ENCODE measurements at places on chromosomes 1 and 21.

GRCh38 chr1:215844266-215844665, 277.2 kb downstream of the KCTD3 start:
- no peak for DNase-seq

GRCh38 chr1:47435506-47436303, 2.1 kb upstream of the FOXD2 start:
- DNase-seq = no peak

DNA sequence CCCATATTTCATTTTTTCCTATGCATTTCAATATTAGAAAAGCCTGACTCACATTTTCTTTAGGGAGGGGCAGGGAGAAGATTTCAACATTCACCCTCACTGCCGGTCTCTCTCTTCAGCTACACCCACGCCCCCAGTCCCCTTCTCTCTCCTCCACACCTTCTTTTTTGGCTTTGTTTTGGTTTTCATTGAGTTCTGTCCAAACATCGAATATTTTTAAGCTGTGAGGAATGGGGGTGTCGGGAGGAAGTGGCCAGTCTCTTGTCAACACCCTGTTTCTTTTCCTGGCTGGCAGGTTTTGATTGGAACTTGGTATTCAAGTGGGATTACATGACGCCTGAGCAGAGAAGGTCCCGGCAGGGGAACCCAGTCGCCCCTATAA, 177.3 kb downstream of the PGBD5 start:
- no peak for DNase-seq

DNA sequence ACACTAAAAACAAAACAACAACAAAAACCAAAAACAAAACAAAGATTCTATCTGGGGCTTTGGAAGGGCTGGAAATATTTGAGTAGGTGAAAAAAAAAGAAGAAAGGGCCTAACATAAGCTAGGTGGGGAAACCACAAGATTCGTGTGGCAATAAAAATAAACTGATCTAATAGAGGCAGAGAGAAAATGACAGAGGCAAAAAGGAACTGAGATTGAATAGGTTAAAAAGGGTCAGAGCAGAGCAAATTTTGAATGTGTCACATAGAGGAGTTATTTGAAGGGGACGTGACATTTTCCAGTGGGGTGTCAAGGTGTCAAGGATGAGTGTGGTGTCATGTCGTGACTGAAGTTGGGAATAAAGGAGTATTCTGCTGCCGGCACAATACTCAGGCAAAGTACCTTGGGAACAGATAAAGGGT, 65.2 kb upstream of the RALGPS2 start:
- DNase-seq = no peak

GRCh38 chr1:24578846-24579245, 23.0 kb downstream of the NCMAP start:
- no peak for DNase-seq

DNA sequence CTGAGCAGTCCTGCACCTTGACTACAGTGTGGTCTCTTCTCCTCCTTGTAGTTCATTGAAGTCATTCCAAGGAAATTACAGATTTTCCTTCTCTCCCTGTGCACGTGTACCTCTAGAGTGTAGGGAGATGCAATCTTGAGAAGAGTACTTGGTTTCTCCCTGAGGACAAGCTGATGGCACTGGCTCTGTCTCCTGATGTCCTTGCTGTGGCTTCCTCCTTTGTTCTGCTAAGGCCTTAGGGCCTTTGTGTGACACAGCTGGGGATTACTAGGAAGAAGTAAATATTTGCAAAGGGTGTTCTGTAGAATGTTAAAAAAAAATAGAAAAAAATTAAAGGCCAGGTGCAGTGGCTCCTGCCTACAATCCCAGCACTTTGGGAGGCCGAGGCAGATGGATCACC, 66.2 kb upstream of the APOBEC4 start:
- DNase-seq = no peak

GRCh38 chr1:3052501-3052900, 16.5 kb upstream of the PRDM16 start:
- DNase-seq = no peak

DNA sequence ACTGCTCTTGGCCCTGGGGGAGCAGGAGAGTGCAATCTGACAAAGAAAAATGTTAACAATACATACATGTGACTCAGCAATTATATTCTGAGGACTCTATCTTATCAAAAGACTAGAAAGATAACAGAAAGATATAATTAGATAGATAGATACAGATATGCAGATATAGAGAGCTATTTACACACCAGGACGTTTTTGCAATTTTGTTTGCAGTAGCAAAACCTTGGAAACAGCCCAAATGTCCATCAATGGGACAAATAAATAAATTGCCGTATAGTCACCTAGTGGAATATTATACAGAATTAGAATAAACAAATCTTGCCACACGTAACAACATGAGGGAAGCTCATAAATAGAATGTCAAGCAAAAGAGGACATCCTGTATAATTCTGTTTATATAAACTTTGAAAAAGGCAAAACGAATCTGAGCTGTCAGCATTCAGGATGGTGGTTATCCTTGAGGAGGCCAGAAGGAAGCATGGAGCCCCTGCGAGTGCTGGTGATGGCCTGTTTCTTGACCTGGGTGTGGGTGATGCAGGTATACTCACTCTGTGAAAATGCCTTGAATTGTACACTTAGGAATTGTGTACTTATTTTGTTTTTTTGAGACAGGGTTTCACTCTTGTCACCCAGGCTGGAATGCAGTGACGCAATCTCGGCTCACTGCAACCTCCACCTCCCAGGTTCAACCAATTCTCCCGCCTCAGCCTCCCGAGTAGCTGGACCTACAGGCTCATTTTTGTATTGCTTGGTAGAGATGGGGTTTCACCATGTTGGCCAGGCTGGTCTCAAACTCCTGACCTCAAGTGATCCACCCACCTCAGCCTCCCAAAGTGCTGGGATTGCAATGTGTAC, 12.8 kb upstream of the TRIM63 start:
- DNase-seq = no peak

DNA sequence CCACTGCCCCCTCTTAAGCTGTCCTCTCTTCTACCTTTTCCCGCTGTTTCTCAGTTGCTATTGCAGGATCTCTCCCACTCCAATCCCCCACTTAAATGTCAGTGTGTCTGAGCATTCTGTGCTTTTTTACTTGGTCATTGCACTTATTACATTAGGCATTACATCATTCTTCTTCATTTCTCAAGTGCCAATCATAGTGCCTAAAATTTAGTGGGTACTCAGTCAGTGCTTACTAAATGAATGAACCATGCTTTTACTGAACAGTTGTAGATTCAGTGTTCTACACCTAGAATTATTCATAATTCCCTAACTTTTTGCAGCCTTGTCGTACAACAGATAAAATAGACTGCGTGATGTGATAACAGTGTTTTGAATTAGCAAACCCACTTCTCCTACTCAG, 19.4 kb downstream of the ARMH1 start:
- DNase-seq = no peak

DNA sequence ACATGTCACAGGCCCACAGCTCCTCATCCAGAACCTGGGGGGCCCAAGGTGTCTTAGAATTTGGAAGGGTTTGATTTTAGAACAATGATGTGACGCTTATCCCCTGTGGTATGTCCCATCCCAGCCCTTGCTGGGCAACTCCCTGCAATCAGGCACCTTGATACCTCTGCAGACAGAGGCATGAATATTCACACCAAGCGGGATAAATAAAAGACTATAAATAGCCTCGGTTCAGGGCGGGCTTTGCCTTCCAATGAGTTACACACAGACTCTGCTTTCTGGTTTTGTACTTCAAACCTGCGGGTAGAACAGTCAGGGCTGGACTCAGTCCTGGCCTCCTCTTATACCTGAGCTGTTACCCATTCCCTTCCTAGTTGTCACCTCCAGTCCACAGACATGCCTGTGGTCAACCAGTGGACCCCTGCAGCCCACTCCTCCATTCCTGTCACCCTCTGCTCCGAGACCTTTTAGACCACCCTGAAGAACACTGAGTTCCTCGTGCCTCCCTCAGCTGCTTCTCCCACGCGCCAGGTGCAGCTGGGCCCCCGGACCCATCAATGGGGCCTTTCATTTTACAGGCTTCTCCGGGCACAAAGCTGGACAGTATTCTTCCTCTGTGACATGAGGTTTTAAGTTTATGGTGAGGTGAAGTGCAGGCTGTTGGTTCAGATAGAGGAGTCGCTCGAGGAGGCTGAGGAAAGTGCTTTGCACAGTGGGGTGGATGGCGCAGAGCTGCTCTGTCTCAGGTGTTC, 120.1 kb upstream of the TNR start:
- DNase-seq = no peak

DNA sequence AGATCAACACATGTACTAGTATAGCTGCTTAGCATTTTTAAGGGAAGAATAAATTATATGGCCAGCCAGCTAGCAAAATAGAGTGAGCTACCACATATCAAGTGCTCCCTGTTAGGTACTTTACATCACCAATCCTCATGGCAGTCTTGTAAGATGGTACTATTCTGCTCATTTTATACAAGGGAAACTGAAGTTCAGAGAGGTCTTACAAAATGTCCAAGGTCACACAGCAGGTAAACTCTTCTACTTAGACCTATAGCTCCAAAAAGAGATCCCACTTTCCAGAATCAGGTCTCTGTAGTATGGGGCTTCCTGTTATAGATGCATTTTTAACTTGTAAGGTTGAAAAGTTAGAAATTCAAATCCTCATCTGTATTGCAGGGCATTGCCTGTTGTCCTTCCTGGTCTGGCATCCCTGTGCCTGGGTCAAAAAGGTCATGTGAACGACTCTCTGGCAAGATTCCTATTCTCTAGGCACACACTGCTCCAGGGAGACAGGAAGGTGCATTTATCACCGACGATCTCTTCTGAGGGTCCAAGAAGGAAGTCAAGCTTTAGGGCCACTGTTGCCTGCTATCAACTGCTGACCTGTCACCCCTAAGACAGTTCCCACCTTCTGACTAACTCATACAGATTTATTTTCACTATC, 41.1 kb downstream of the TRIT1 start:
- no peak for DNase-seq

DNA sequence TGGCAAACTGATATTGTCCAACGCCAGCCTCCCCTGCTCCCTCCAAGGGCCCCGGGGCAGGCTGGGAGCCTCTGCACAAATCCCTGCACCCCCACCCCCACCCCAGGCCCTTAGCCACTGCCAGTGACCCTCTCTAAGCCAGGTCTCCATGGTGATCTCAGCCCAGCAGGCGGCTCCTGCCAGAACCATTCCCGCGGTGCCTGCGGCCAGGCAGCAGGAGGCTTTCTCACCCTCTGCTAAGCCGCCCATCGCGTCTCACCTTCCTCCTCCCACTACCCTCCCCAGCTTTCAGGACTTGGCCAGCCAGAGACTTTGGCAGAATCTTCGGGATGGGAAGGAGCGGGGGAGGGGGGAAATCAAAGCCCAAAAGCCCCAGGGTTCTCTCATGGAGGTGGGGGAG, 46.8 kb upstream of the WASF2 start:
- no peak for DNase-seq

DNA sequence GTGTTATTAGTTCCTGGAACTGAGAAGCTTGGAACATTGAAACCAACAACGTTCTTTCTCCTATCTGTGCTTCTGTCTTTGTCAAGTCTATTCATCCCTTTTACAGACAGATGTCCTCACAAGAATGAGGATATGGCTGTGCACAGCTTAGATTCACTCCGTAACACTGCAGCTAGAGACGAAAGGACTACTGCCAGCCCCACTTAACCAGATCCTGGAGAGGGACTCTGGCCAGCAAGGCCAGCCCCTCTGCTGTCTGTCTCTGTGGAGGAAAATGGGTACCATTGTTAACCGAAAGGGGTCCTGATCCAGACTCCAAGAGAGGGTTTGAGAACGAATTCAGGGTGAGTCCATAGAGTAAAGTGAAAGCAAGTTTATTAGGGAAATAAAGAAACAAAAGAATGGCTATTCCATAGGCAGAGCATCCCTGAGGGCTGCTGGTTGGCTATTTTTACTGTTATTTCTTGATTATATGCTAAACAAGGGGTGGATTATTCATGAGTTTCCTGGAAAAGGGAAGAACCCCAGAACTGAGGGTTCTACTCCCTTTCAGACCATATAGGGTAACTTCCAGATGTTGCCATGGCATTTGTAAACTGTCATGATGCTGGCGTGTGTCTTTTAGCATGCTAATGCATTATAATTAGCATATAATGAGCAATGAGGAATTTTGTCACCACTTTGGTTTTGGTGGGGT, 17.4 kb upstream of the USP24 start:
- no peak for DNase-seq

DNA sequence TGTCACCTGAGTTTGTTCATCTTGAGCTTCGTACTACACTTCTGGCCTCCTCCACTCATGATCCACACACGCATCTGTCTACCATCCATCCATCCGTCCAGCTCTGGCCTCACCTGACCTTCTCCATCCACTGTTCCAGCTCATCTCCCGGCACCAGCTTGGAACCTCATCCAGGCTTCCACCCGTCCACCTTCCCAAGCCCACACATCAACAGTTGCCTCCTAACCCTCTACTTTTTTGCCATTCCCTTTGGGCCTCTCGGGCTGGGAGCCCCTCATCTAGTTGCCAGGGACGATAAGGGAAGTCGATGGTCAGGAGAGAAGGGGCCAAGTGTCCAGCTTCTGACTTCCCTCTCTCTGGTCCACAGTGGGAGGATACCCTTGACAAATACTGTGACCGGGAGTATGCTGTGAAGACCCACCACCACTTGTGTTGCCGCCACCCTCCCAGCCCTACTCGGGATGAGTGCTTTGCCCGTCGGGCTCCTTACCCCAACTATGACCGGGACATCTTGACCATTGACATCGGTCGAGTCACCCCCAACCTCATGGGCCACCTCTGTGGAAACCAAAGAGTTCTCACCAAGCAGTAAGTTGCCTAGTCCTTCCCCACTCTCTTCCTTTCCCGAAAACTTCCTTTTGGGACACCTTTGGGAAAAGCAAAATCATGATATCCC, 3.4 kb upstream of the FALEC start:
- no peak for DNase-seq

GRCh38 chr1:242426271-242426905, 98.1 kb downstream of the PLD5 start:
- no peak for DNase-seq

GRCh38 chr1:112527266-112528010, 18.7 kb downstream of the WNT2B start:
- DNase-seq = no peak

DNA sequence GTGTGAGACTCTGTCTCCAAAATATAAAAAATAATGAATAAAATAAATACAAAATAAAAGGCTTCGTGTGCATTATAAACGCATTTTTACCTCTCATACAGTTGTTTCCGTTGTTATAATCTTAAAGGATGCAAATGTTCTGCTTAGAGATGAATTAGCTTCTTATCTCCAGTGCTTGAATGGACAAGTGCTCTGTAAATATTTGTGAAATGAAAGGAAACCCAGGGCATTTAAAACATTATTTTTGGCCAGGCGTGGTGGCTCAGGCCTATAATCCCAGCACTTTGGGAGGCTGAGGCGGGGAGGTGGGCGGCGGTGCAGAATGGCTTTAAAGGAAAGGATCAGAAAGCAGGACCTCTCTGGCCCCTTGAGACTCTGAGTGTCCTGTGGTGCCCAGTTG, 94.5 kb downstream of the HUNK start:
- DNase-seq = no peak

DNA sequence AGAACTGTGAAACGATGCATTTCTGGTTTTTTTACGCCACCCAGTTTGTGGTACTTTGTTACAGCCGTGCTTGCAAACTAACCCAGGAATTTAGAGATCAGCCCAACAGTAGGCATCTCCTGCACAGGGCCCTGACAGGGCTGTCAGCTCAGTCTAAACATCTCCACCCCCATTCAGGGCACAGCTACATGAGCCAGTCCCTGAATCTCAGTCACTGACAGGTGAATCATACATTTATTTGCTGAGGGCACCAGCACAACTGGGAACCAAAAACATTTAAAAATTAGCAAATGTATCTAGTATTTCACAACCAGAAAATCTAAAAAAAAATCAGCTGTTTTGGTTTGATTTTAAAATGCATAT, 30.7 kb downstream of the PRDX6 start:
- DNase-seq = no peak
